ENCODE measurements at places on chromosomes 3 and 15.

- no peak for DNase-seq
Observed at GRCh38 chr3:29384640-29385039, 103.8 kb downstream of the RBMS3 start.

DNA sequence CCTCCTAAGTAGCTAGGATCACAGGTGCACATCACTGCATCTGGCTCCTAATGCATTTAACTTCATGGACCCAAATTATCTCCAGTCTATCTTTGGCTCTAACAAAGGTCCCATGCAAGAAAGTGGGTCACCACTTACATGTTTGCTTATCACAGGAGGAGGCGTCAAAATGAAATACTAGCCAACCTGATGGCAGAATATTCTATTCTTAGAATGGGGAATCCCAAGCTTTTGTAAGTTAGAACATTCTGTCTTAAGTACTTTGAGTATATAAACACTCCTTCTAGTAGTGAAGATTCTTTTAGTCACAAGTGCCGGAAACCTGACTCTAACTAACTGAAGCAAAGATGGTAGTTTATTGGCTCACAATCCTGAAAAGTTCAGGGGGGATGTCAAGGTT lies 72.0 kb upstream of the ADAMTS9 start:
- no peak for DNase-seq

DNA sequence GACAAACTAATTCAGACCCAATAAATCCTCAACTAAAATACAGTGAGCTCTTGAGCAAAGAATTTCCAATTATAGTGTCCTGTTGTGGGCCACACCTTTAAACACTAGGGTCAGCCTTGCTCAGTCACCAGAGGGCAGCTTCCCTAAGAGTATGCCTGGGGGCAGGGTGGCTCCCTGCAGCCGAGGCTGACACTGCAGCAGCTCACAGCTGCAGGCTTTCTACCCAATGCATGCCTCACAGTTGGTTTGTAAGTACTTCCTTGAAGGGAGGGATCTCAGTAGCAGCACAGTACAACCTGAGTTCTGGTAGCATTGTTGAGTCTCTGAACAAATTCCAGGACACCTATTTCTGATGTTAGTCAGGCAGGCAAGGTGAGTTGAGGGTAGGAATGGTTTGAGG lies 335.6 kb downstream of the TUSC7 start:
- no peak for DNase-seq

DNA sequence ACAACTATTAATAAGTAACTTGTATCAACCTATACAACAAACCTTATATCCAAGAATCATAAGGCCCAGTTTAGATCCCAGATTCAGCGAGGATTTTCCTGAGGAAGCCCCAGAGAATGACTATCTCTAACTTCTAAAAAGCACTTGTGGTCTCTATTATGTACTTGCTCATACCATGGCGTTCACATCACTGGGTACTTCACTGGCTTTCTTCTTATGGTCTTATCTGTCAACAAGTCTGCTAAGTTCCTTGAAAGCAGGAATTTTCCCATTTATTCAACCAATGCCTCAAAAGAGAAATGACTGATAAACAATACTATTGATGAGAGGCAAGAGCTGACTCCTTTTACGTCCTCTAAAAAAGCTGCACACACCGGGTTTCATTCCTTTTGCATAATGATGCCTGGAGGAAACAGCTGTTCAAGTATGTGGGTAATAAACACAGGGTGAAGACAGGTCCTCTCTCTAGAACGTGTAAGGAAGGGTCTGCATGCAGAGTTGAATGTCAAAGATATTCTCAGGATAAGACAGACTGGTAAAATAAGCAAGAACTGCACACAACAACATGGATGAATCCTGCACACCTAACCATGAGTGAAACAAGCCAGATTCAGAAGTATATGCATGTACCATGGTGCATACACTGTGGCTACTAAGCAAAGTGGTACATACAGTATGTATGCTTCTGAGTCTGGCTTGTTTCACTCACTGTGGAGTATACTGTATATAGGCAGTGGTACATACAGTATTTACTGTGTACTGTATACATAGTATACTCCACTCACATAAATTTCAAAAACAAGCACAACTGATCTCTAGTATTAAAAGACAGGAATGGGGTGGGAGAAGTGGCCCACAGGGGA lies 408.7 kb downstream of the SHQ1 start:
- DNase-seq = no peak

GRCh38 chr3:183360971-183361624 lies 67.3 kb downstream of the MCF2L2 start:
- no peak for DNase-seq

GRCh38 chr3:103127737-103128136 lies 692.9 kb downstream of the ZPLD1 start:
- no peak for DNase-seq

DNA sequence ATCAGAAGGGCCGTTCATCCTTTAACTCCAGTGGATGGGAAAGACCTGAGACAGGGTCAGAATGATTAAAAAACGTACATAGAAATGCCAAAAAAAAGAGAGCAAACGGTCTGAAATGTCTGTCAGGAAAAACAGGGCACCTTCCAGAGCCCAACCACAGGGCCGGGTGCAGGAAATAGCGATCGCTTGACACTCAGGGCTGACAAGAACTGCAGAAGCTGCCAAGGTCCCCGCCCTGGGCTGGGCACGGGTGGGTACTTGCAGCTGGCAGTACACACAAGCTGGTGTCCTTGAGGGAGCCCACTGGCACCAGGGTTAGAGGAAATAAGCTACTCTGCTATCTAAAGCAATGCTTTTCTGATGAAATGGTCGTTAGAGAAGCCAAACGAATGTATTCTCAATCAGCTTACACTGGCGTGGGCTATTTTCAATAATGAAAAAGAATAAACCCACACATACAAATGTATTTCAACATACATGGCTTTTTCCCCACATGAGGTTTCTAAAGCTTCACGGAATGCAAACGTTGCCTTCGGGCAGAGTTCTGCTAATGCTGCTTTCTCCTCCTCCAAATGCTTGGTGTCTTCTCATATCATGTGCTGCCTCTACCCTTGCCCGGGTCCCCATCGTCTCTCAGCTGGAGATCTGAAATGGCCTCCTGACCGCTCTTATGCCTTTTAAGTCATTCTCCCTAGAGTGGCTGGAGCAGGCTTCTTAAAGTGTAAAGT lies 15.6 kb downstream of the FRMD4B start:
- DNase-seq = peak; percentile 18

- no peak for DNase-seq
Observed at GRCh38 chr3:100029052-100029451, 85.2 kb downstream of the FILIP1L start.

- peak; percentile 61 for DNase-seq
Observed at GRCh38 chr15:84570164-84570735, 30.6 kb upstream of the ZSCAN2 start.

DNA sequence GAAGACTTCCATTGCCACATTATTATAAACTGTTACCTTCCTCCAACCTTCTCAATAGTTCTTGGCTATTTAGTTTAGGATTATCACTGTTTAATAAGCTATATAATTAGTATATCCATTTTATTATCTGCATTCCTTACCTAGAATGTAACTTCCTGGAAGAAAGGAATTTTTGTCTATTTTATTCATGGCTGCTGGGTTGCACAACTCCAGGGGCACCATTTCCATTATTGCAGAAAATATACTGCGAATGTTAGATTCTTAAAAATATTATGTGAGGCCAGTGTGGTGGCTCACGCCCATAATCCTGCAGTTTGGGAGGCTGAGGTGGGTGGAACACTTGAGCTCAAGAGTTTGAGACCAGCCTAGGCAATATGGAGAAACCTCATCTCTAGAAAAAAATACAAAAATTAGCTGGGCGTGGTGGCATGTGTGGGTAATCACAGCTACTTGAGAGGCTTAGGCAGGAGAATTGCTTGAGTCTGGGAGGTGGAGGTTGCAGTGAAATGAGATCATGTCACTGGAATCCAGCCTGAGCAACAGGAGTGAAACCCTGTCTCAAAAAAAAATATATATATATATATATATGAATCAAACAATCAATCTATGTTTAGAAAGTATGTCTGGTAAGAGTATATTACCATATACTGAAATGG lies 19.9 kb downstream of the CLDN1 start:
- no peak for DNase-seq

- DNase-seq = no peak
Observed at GRCh38 chr3:70531063-70531657, 218.7 kb upstream of the MDFIC2 start.

DNA sequence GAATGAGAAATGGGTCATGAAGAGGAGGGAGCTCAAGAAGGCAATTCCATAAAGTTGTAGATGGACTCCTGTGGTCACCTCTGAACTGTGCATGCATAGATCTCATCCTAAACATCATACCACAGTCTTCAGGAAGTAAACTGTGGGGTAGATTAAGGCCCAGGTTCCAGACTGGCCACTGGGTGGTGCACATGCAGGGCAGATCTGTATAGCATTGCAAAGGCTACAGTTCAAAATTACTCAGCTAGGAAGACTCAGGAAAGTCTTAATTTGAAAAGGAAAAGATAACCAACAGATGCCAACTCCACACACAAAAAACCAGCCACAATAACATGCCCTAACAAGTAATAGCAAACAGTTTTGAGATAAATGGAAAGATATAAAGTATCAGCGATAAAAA lies 20.3 kb downstream of the KY start:
- DNase-seq = no peak

DNA sequence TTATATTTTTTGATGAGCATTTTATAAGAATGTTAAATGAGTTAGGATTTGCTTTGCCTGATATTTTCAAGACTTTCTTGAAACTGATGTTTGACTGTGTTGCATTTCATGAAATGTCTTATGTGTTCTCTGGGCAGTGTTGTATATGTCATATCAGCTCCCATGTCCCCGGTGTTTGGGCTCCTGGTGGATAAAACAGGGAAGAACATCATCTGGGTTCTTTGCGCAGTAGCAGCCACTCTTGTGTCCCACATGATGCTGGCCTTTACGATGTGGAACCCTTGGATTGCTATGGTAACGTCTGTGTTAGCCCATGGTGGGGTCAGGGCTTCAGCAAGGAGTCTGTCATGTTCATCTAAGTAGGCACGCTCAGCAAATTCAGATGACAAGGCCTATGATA lies 20.0 kb downstream of the MFSD1 start:
- no peak for DNase-seq

- DNase-seq = no peak
Observed at GRCh38 chr15:44029940-44030568, 165.0 kb downstream of the FRMD5 start.

DNA sequence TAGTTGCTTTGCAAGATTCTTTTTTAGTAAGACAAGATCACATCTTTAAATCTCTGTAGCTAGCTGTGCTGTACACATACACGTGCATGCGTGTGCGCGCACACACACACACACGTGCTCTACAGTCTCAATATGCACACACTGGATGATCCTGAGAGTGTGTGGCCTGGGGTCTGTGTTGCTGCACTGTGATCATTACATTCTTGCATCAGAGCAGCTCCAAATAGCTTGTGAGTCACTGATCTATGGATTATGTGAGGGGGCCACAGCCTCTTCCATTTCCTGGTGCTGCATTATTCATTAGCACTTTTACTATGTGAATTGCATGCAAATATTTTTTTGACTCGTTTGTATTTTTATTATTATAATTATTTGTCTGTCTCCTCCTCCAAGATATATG lies 34.6 kb downstream of the MCTP2 start:
- DNase-seq = no peak

DNA sequence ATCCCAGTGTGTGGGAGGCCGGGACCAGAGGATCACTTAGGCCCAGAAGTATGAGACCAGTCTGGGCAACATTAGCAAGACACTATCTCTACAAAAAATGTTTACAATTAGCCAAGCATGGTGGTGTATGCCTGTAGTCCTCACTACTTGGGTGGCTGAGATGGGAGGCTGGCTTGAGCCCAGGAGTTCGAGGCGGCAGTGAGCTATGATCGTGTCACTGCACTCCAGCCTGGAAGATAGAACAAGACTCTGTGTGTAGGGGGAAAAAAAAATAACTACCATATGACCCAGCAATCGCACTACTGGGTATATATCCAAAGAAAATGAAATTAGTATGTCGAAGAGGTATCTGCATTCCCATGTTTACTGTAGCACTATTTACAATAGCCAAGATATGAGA lies 22.6 kb downstream of the RYK start:
- DNase-seq = no peak

DNA sequence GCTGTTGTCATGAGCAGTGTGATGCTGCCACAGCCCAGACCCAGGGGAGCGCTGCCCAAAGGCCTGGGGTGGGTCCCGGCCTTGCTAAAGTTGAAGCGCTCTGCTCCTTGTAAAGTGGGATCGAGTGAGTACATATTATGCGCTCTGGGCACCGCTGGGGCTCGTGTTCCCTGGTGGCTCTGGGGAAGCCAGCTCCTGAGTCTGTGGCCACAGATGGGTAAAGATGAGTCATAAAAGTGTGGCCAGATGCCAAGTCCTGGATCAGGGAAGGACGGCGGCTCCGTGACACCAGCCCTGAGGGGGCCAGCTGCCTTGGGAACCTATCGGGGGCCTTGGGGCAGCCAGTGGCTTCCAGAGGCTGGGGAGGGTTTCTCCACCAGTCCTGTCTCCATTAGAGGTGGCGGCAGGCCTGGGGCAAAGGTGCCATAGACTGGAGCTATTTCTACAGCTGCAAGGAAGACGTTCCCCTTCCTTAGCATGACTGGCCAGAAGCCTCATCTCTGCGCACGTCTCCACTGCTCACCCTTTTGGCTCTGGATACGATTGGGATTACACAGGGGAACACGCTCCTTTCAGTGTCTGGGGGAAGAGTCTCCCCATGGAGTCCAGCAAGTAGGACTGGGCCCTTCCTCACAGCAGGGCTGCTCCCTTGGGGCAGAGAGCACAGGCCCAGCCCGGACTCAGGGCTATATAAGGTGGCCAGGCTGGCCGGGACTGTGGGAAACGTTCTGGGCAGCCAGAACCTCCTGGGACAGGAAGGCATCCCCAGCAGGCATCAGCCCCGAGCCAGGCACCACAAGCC lies 1.2 kb upstream of the ITIH4 start:
- DNase-seq = no peak

- no peak for DNase-seq
Observed at GRCh38 chr3:140198242-140198641, 263.3 kb downstream of the CLSTN2 start.

DNA sequence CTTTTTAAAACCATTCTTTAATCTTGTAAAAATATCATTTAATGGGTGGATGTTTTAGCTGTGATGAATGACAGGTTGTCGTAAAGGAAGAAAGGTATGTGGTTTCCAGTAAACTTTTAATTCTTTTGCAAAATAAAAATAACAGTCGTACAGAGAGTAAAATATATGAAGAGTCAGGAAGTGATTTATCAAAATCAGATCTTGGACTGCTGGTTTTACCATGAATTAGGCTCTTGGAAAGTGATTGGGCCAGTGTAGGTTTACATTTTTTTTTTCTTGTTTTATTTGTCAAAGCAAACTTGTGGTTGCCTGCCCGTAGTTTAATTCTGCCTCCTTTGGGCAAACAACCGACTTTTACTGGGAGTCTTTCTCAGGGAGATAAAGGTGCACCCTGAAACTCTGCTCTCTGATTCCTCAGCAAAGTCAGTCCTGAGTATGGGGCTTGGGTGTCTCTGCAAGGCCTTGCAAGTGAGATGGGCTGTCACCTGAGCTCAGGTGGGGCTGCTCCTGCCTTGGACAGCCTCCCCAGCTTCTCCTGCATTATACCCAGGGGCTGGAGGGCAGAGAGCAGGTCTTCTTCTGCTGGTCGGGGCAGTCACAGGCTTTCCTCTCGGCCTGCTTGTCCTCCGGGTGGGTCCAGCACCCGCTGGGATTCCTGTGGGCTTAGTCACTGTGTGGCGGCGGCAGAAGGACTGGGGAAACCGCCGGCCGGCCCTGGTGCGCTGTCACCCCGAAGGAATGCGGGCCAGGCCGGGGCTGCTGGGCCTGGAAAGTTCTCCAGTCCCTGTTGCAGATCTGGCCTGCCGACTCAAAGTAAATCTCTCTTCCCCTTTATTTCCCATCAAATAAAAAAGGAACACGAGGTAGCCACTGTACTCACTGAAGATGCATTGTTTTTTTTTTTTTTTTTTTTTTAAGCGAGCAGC lies 79.0 kb downstream of the IGF1R start:
- no peak for DNase-seq
